Effector CD8-positive, alpha-beta T cell (primary cell): ENCODE measurements at places on chromosomes 2 and 18.

DNA sequence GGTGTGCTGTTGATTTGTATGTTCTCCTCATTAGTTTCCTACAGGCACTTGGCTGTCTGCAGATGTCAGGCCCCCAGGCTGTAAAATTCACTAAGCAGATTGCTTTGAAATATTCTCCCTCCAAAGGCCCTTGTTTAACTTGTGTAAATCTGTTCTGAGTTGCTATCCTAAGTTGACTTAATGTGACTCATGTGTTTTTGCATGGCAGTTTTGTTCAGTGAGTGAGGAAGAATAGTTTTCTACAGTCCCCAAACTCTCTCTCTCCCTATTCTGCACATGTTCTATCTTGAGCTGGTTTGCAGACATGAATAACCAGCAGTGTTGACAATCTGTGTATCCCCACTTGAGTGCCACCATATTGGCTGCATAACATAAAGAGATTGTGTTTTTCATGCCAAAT, 1005.4 kb upstream of the DDX18 start:
- no peak for DNase-seq

DNA sequence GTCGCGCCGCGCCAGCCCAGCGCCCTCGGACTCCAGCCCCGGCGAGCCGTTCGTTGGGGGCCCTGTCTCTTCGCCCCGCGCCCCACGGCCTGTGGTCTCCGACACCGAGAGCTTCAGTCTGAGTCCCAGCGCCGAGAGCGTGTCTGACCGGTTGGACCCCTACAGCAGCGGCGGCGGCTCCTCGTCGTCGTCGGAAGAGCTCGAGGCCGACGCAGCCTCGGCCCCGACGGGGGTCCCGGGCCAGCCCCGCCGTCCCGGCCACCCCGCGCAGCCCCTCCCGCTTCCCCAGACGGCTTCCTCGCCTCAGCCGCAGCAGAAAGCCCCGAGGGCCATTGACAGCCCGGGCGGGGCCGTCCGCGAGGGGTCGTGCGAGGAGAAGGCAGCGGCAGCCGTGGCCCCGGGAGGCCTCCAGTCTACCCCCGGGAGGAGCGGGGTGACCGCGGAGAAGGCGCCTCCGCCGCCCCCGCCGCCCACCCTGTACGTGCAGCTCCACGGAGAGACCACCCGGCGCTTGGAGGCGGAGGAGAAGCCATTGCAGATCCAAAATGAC, 1.4 kb downstream of the PHLPP1 start:
- peak; percentile 28 for DNase-seq

DNA sequence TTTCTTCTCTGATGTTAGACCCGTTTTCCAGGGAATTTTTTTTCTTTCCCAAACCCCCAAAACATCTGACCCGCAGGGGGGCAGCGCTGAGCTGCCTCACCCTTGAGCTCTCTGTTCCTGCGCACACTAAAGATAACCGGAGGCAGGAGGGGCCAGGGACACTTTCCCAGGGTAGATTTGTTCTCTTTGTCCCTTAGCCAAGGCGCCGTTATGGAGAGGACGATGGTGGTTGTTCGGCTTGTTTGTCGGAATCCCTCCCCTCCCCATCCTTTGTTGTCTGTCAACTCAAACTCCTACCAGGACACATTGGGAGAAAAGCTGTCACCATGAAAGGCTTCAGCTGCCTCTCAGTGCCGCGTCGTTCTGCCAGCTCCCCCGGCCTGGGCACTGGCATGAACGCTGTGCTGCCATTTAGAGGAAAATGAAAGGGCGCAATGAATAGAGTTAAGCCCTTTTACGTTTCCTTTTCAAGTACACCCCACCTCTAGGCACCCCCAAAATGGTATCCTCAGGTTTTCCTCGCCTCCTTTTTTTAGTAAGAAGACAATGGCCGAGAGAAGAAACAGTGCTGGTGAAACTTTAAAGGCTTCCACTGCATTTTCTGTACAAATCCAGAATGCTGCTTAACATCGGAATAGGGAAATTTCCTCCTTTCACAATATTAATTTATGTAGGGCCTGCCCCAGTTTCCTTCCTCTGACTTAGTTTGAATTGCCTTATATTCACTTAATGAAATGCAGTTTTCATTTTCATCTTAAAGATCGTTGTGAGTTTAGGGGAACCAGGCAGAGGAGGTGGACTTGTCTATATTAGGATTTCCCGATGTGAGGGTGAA, 62.1 kb downstream of the RND3 start:
- DNase-seq, result no peak

GRCh38 chr18:76468345-76469304, 26.4 kb downstream of the ZNF516 start:
- no peak for DNase-seq

- peak; percentile 39 for DNase-seq
These were observed 923 bp downstream of the FIGLA start for GRCh38 chr2:70789304-70790135.

- DNase-seq, result no peak
These were observed 290.2 kb downstream of the METTL4 start for GRCh38 chr18:2281086-2281485.

GRCh38 chr18:77131652-77132368, 773 bp downstream of the MBP start:
- no peak for DNase-seq
